ENCODE measurements at places on chromosomes 3 and 15.

GRCh38 chr3:120561251-120562045 lies 34.7 kb upstream of the NDUFB4 start:
- DNase-seq = peak; percentile 65

DNA sequence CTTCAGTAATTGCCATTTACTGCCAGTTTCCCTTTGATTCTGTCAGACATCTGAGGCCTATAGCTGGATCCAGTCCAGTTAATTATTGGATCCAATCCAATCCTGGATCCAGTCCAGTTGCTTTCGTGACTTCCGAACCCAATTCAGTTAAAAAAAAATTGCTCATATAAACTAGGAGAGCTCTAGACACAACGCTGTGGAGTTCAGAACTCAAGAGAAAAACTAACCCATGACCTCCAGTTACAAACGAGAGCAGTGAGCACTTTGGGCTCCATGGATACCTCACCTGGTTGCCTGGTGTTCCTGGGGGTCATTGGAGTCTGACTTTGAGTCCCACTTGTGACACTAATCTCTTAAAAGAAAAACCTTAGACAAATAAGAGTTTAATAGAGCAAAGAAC lies 269.8 kb downstream of the THSD4 start:
- DNase-seq = no peak

- DNase-seq = no peak
Observed at GRCh38 chr15:86555098-86555497, 475.4 kb downstream of the AGBL1 start.

DNA sequence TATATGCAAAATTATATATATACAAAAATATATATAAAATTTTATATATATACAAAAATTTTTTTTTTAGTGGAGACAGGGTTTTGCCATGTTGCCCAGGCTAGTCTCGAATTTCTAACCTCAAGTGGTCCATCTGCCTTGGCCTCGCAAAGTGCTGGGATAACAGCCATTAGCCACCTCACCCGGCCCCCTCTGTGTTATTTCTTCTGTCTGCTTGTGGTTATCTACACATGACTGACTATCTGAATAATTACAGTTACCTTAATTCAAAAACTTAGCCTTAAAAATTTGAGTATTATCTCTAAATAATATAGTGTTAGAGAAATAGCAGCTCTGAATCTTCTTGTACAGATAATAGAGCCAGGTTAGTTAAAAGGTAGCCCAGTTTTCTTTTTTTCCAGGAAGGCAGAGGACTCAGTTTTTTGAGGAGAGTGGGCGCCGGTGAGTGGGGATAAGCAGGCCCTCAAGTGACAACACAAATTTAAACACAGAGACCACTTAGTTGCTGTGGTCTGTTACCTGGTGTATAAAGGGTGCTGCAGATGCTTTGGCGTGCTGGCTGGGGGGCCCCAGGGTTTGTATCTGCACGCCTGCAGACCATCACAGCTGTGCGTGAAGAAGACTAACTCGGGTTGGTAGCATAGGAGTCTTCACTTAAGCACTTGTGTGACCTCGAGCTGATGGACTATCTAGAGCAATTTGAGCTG lies 83.7 kb downstream of the TRAK1 start:
- no peak for DNase-seq

DNA sequence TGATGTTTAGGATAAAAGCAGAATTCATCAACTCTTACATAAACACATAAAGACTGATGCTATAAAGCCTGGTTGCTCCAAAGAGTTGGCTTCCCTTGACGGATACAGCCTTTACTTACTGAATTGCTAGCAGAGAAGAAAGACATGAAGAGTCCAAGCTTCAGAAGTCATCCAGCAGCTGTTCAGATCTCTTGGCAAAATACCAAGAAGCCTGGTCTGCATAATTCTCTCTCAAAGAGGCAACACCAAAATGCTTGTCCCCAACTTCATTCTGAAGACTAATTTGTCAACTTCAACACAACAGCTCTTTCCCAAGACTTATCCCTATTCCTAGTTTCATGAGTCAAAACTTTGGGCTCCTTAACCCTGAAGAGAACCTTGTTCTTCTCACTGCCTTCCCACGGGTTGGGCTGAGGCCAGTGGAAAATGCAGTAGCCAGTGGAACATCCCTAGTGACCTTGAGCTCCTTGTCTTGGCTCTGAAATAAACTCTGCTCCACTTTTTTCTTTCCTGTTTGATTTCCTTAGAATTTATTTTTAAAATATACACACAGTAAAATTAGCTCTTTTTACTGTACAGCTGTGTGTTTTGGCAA lies 119.2 kb upstream of the THBS1 start:
- peak; percentile 71 for DNase-seq

- DNase-seq = no peak
Observed at GRCh38 chr15:73633991-73634495, 854 bp upstream of the NPTN start.

DNA sequence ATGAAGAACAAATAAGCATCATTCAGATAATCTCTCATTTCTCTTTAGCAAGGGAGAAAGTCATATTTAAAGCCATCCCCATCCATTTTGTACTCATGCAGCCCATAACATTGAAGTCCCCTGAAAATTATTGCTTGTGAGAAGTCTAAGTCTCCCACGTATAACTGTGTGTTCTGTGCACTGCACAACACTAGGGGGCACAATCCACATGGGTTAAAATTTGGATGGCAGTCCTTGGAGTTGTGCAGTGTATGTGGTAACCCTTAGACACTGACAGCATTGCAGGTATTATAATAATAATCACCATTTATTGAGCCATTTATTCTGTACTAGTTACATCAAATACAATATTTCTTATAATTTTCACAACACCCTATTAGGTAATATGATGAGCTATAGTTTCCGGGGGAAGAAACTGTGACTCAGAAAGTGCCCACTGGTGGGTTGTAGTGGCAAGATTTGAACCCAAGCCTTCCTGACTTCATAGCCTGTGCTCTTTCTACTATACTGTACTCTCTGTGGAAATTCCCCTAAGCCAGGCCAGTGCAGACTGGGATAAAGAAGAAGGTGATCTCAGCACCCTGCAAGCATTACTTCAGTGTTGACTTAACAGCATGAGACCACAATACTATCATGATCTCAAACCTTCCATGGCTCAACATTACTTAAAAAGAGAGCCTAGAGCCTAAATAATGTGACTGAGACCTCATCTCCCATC lies 15.7 kb downstream of the KCNAB1 start:
- DNase-seq = no peak

GRCh38 chr3:74564560-74564959 lies 49.9 kb downstream of the CNTN3 start:
- no peak for DNase-seq

GRCh38 chr15:81530271-81530691 lies 156.3 kb upstream of the TMC3 start:
- DNase-seq = no peak

GRCh38 chr3:39142067-39142466 lies 11.3 kb downstream of the CSRNP1 start:
- DNase-seq = no peak

- no peak for DNase-seq
Observed at GRCh38 chr3:161208931-161209330, 12.2 kb upstream of the NMD3 start.

DNA sequence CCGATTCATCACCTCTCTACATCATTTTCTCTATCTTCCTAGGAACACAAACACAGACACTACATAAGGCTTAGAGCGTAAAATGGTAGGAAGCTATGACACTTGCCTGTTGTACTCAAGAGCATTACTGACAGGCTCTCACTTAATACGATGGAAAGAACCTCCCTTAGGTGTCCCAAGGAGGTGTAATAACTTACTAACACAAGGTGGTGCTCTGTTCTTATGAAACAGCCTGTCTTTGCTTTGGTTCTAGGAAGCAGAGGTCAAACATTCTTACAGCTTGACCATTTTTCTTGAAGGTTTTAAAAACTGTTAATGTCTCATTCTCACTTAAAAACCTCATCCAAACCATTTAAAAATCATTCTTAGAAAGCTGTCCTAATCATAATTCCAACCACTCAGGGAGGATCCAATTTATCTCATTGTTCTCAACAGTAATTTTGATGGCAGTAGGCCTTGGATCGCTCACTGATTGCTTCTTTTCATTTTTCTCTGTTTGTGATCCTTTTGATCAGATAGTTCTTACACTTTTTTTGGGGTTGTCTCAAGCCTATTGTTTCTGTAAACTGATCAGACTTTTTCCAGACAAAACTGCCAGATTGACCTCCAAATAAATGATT lies 317.8 kb upstream of the AGTR1 start:
- no peak for DNase-seq

GRCh38 chr3:30944124-30944523 lies 49.7 kb upstream of the GADL1 start:
- no peak for DNase-seq

GRCh38 chr15:48566668-48567067 lies 78.8 kb downstream of the FBN1 start:
- DNase-seq = no peak

DNA sequence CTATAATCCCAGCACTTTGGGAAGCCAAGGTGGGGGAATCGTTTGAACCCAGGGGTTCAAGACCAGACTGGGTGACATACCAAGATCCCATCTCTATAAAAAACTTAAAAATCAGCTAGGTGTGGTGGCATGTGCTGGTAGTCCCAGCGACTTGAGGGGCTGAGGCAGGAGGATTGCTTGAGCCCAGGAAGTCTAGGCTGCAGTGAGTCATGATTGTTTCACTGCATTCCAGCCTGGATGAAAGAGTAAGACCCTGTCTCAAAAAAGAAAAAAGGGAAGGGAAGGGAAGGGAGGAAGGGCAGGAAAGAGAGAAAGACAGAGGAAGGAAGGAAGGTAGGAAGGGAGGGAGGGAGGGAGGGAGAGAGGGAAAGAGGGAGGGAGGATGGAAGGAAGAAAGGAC lies 133.7 kb upstream of the LRRN1 start:
- DNase-seq = no peak

DNA sequence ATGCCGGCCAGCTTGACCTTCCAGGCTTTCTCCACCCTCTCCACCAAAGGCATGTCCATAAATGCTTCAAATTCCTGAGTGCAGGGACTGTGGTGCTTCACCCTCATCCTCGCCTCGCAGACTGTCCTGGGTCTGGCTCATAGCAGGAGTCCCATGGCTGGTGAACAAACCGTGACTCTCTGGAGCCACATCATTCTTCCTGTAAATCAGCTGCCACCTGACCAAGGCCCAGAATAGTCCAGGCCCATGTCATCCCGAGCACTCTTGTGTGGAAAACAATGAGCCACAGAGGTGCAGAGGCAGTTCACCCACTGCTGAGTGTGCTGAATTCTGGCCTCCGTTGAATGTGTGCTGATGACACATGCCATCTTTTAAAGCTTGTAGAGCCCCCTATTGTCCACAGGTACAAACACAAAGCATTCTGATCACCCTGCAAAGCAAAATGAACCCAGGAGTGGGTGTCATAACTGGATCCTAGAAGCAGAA lies 68.6 kb downstream of the ABHD5 start:
- peak; percentile 33 for DNase-seq

GRCh38 chr3:197508461-197508860 lies 47.3 kb downstream of the BDH1 start:
- no peak for DNase-seq

GRCh38 chr3:46520531-46520930 lies 22.8 kb downstream of the RTP3 start:
- DNase-seq = no peak

GRCh38 chr15:37100109-37100965 lies at the start of gene MEIS2:
Gene MEIS2 (minus strand): TSS chr15:37100549. CDS start chr15:37099466, 1,083 bp downstream.
- peak; percentile 92 for DNase-seq

GRCh38 chr3:44042772-44043171 lies 198.9 kb upstream of the TOPAZ1 start:
- no peak for DNase-seq

DNA sequence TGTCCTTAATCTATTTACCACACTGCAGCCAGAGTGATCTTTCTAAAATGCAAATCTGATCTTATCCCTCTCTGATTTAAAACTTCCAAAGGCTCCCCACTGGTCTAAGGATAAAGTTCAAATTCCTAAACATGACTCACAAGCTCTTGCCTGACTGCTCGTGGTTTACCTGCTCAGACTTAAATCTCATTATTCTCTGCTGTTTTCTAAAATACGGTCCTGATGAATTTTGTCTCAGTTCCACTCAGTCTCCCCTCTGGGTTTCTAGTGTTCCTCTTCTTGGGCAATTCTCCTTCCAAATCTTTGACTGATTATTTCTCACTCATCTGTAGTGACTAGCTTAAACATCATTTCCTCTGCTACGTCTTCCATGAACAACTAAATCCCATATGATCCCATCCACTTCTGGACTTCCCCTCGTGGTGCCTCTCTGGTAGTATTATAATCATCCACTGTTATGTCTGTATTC lies 108.3 kb downstream of the P3H2 start:
- no peak for DNase-seq

- no peak for DNase-seq
Observed at GRCh38 chr15:39479911-39480310, 101.0 kb upstream of the THBS1 start.

- no peak for DNase-seq
Observed at GRCh38 chr3:59995563-59995962, 945.7 kb upstream of the CFAP20DC start.

- DNase-seq = no peak
Observed at GRCh38 chr3:97464035-97464434, 300.5 kb upstream of the ARL6 start.

GRCh38 chr15:70357453-70357852 lies 259.7 kb upstream of the TLE3 start:
- DNase-seq = no peak

GRCh38 chr3:8464668-8465067 lies 37.0 kb upstream of the LMCD1 start:
- no peak for DNase-seq

GRCh38 chr3:66270288-66270687 lies 49.5 kb downstream of the SLC25A26 start:
- no peak for DNase-seq

- DNase-seq = no peak
Observed at GRCh38 chr3:114308830-114309229, 15.0 kb downstream of the TIGIT start.

DNA sequence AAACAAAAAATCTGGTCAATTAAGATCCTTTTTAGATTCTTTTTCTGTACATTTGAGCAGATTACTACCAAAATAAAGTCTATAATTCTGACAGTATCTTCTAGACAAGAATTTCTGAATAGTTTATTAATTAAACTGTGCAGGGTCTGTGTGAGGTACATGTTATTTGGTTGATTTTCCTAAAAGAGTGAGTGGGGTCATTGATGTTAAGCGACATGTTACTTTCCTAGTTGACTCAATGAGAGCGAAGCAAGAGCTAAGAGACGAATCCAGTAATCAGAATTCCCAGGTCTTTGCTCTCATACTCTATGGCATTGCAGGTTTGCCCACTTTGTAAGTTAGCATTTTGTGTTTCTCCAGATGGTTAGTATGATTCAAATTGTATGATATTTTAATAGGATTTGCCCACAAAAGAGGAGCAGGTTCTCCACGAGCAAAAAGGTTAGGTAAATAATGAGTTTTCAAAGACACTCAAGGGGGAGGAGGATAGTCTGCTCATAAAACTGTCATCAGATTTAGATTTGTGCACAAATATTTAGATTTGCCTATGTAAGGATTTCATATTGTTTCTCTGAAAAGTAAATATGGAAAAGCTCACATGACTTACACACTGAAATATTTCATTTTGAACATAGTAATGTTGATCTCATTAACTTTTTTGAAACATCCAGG lies 217.2 kb upstream of the CGNL1 start:
- DNase-seq = no peak

- DNase-seq = no peak
Observed at GRCh38 chr3:71578054-71578751, 5.3 kb downstream of the FOXP1 start.
